ENCODE measurements at places on chromosomes 4 and X.

DNA sequence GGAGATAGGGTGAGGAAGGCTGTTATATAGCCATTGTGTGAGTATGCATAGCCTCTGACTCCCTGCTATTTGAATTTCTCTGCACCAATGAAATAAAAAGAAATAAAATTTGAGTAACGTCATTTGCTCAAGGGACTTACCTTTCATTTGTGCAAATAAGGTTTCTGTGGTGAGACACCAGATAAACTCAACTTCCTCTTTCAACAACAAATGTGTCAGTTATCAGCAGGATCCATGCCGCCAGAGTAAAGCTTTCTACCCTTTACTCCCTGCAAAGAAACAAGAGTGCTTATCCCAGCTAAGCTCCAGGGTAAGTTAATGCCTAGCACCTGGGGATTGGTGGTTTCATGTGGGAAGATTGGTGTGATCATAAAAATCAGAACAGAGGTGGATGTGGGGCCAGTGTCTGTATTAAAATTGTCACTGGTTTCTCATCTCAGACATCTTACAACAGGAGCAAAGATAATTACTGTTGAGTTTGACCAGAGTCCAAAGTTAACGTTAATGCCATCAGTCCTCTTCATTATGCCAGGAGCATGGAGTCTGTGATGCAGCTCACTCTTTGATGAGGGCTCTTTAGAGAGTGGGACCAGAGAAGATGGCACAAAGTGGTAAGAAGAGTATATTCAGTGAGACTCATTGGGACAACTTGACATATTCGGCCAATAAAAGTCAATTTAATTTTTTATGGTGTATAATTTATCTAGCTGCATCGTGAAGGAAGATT lies at the start of gene P2RY10:
Gene P2RY10, plus strand, starts transcription at position 206 of the 727 bp plus-strand sequence. CDS start 15,130 bp downstream, outside the sequence.
- DNase-seq = peak; percentile 32

DNA sequence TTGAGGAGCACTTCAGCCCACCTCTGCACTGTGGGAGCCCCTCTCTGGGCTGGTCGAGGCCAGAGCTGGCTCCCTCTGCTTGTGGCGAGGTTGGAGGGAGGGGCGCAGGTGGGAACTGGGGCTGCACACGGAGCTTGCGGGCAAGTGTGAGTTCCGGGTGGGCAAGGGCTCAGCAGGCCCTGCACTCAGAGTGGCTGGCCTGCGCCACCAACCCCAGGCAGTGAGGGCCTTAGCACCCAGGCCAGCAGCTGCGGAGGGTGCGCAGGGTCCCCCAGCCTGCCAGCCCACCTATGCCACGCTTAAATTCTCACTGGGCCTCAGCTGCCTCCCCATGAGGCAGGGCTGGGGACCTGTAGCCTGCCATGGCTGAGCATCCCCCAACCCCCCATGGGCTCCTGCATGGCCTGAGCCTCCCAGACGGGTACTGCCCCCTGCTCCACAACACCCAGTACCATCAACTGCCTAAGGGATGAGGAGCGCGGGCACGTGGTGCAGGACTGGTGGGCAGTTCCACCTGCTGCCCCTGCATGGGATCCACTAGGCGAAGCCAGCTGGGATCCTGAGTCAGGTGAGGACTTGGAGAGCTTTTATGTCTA lies 110.9 kb downstream of the SLC39A8 start:
- no peak for DNase-seq

DNA sequence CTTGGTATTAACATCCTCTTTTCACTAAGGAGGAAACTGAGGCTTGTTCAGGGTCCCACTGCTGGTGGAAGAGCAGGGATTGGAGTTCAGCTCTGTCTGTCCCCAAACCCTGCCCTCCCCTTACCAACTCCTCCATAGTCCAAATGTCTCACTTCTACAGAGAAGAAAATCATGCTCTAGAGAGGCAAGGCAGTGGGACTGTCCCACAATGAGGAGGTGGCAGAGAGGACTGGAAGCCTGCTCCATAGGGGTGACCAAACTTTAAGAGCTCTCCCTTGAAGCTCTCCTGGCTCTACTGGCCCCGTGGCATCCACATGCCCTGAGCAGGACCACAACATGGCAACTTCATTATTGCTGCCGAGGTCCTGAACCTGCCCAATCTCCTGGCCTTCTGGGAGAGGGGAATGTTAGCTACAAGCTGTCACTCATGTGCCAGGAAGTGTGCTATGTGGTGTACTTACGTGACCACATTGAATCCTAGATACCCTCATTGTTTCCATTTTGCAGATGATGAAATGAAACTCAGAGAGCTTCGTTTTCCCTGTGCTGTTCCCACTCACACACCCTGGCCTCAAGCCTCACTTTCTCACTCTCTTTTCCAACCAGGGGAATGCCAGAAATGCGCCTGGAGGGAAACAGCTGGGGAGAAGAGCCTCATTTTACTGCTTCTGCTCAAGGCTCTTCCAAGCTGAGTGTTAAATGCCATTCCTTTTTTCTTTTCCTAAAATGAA lies 71.5 kb downstream of the ANAPC4 start:
- no peak for DNase-seq

- no peak for DNase-seq
Observed at GRCh38 chr4:155799794-155800123, 40.9 kb downstream of the GUCY1B1 start.

- no peak for DNase-seq
Observed at GRCh38 chr4:56857601-56858309, 36.3 kb upstream of the SPINK2 start.

GRCh38 chrX:78710171-78710570 lies 37.3 kb upstream of the LPAR4 start:
- no peak for DNase-seq

- no peak for DNase-seq
Observed at GRCh38 chr4:48073567-48074103, 57.1 kb downstream of the NIPAL1 start.

- DNase-seq = no peak
Observed at GRCh38 chrX:115400960-115401359, 111.4 kb downstream of the LUZP4 start.

- no peak for DNase-seq
Observed at GRCh38 chrX:134512566-134512965, 52.6 kb downstream of the HPRT1 start.

DNA sequence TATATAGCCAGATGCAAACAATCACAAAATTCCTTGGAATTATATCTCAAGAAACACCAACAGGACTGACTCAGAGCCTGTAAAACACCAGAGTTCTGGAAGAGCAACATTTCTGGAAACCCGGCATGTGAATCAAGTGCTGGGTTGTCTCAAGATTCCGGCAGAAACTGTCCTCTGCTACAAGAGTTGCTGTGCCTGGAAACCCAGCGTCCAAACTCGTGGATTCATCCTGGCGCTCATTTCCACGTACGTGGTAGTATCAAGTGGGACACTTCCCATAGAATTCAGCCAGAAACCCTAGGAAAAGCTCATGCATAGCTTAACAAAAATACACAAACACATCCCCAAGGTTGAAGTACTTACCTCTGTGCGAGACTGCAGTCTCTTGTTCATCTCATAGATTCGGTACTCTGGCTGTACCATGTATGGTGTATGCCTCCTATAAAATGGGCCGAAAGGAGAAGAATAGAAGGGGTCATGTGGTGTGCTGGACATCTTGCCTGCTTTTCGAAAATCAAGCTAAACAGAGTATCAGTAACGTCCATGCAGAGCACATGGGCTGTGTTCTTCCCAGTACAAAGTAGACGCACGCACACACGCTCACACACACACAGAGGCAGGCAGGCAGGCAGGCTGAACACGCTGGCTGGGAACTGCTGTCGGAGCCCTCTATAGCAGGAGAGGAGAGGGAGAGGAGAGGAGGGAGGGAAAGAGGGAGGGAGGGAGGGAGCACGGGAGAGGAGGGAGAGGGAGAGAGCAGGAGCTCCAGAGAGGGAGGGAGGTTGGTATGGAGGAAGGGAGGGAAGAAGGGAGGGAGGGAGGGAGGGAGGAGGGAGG lies at the start of gene LDB2:
Gene LDB2, minus strand, starts transcription at position 655 of the 837 bp plus-strand sequence.
- DNase-seq = no peak

GRCh38 chrX:140712413-140713173 lies 3.0 kb downstream of the LINC00632 start:
- DNase-seq = no peak

DNA sequence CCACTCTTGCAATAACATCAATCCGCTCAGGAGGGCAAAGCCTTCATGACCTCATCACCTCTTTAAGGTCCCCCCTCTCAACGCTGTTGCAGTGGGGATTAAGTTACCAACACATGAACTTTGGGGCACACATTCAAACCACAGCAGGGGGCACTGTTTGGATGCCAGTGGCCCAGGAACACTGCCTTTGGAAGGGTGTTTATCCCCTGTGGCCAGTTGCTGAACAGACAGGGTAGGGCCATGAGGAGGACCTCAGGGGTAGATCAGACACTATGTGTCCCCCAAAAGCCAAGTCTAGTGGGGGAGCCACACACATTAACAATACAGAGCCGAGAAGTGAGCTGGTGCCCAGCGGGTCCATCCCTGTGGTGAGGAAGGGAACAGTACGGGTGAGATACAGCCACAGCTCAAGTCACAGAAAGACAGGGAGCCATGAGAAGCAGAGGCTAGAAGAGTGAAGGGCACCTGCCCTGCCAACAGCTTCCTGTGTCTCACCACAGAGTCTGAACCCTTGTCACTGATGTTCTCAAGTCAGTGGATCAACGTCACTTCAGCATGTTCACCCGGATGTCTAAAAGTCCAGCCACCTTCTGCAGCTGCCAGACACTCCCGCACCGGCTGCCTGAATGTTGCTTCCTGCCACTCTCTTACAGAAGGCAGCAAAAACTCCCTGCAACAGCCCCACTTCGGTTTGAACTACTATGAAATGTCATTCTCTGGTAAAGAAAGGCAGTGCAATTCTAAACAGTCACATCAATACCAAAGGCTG lies 19.9 kb upstream of the MXD4 start:
- DNase-seq = peak; percentile 44

GRCh38 chr4:8895295-8895694 lies 23.7 kb upstream of the HMX1 start:
- no peak for DNase-seq

- no peak for DNase-seq
Observed at GRCh38 chrX:136076942-136077341, 70.4 kb upstream of the FHL1 start.

DNA sequence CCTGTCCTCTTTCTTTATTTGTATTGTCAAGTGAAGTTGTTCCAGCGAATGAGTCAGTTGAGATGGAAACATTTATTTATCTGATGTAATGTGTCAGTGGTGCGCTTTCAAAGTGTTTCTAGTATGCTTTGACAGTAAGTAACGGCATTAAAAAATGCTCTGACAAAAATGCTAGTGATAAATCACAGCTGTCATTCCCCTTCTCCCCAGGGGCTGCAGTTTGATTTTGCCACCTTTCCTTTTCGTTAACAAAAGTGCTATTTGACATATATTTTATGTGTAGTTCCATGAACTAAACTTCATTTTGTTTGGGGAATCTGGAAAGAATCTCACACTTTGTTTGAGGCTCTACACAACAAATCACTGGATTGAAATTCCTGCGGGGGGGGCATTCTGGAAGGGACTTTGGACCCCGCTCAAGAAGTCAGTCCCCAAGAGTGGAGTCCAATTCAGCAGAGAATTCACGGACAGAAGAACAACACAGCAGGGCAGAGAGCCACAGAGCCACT lies 7.6 kb upstream of the TBC1D19 start:
- DNase-seq = no peak

DNA sequence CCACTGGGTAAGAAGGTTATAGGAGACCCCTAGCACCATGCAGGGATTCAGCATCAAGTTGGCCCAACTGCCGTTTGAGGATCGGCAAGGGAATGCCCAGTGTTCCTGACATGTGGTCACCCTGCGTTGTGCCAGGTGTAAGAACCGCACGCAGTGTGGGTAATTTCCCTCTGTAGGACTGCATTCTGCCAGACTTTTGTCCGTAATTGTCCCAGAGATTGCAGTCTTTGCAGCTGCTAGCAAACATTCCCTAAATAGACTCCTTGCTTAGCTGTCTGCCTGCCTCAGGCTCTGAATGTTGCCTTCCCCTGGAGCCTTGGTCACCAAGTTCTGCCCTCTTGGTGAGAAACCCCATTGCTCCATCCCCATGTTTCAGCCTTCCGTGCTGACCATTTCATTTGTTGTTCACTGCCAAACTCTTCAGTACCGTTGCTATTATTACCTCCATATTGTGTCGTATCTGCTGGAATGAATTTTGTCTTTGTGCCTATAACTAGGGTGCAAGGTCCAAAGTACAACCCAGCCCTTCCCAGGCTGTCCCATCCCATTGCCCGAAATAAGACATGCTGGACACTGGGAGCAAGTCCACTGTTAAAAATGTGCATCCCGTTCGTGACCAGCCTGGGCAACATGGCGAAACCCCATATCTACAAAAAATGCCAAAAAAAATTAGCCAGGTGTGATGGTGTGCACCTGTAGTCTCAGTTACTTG lies 53.8 kb upstream of the USP9X start:
- no peak for DNase-seq

- DNase-seq = no peak
Observed at GRCh38 chr4:161256716-161257115, 907.1 kb downstream of the FSTL5 start.

DNA sequence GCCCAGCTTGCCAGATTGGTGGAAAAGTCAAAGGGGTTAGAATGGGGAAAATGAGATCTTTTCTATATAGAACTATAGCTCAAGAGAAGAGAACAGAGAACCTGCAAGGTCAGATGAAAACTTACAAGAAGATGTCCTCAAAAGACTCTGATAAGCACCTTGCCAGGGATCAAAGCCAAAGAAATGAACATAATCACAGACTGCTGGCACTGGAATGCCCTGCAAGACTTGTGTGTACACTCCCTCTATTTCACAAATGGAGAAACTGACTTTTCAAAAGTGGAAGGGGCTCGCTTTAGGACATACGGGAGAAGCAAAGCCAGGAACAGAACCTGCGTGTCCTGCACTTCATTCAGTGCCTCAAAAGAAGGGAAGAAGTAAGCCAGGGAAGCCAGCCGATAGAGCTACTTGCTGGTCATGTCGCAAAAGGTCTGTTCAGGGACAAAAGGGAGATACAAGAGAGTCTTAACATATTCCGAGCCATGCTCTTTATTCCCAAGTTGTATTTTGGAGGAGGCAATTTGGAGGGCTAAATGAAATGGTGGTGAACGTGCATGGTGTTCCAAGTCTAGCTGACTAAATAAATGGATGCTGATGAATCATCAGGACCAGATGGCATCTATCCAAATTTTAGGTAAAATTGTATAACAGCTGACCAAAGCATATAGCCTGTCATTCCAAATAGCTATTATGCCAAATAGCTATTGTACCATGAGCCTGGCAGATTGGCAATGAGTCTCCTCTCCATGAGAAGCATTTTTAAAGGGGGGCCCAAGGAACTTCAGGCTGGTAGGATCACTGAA lies 175.6 kb upstream of the GPC4 start:
- no peak for DNase-seq

DNA sequence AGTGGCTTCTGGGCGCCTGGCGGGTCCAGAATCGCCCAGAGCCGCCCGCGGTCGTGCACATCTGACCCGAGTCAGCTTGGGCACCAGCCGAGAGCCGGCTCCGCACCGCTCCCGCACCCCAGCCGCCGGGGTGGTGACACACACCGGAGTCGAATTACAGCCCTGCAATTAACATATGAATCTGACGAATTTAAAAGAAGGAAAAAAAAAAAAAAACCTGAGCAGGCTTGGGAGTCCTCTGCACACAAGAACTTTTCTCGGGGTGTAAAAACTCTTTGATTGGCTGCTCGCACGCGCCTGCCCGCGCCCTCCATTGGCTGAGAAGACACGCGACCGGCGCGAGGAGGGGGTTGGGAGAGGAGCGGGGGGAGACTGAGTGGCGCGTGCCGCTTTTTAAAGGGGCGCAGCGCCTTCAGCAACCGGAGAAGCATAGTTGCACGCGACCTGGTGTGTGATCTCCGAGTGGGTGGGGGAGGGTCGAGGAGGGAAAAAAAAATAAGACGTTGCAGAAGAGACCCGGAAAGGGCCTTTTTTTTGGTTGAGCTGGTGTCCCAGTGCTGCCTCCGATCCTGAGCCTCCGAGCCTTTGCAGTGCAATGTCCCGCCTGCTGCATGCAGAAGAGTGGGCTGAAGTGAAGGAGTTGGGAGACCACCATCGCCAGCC lies at the start of gene ATOH1:
Gene ATOH1, plus strand, starts transcription at position 422 of the 663 bp plus-strand sequence. Its CDS starts 174 bp downstream, at position 596.
- no peak for DNase-seq
